ENCODE measurements at places on chromosomes 3 and 15.

GRCh38 chr15:41965441-41966413, 6.6 kb downstream of the EHD4 start:
- DNase-seq = no peak

- no peak for DNase-seq
Measured at GRCh38 chr15:81830520-81830919, 215.3 kb downstream of the MEX3B start.

DNA sequence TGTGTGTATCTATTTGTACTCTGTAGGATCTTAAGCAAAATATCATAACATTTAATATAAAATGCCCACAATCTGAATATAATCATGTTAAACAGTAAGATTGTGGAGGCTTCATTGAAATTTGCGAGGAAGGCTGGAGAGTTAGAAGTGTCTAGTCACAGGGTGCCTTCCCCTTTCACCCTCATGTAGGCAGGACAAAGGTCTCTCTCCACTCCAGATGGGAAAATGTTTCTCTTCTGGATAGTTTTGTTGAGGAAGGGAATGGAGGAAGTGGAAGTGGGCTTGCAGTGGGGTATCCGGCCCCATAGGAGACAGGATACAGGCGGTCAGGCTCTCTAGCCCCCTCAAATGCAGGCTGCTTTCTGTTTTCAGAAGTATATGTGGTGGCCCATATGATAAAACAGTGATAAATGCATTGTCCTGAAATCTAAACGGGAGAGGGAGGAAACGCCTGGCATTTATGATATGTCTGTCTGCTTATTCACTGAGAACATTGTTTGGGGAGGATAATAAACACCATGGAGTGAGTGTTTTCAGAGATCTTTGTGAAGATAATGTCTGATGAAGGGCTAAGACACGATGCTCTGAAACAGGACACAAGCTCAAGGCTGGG, 13.3 kb upstream of the MYZAP start:
- DNase-seq = no peak

GRCh38 chr3:172675441-172676193, 35.2 kb downstream of the NCEH1 start:
- peak; percentile 78 for DNase-seq

- no peak for DNase-seq
Measured at GRCh38 chr3:27675287-27675686, 46.8 kb downstream of the EOMES start.

GRCh38 chr3:41125258-41125657, 74.0 kb upstream of the CTNNB1 start:
- DNase-seq = no peak

GRCh38 chr15:72856549-72857040, 73.0 kb upstream of the ADPGK start:
- DNase-seq = no peak

- DNase-seq = peak; percentile 1
Measured at GRCh38 chr3:172918165-172918564, 167.6 kb downstream of the ECT2 start.

DNA sequence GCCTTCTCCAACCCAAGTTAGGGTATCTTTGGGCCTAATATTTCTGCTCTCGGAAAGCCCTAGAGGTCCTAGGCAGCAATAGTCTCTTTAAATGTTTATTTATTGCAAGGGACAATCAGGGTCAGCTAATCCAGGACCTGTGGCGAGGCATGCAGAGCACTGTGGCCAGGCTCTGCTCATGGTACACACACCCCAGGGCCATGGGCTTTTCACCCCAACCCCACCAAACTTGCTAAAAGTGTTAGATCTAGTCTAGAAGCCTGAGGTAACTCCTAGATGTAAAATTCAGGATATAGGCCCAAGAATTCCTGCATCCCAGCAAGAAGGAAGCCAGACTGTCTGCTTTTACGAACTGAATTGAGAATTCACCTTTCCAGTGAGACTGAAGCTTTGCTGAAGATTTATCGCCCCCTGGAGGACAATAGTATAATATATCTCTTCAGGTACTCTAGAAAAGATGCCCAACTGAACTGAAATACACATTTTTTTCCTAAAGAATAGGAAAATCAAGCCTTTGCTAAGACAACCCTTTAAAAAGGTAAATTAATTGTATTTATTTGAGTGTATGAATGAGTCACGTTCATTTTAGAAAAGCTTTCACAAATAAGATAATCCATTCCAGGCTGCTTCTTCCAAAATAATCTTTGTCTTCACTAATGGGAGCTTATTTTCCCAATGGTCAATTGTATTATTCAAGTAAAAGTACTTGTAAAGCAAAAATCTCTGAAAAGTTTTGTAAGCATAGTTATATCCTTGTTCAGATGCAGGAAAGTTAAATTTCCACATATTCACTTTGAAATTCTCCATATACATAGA, 89.8 kb downstream of the LRRC3B start:
- peak; percentile 40 for DNase-seq

DNA sequence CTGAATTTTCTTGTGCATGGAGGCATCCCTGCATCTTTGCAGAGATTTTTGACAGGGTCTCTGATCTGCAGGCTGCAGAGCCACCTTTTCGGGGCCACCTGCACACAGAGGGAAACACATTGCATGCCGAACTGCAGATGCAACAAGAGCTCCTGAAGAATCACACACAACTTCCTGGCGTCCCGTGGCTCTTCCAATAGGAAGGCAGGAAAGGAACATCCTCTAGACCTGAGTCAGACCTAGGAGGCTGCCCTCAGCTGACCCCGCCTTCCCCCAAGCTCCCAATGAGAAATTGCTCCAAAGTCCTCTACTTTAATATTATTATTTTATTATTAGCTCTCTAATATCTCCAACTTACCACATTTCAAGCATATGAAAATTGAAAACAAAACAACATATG, 213.2 kb upstream of the ARRDC4 start:
- no peak for DNase-seq

DNA sequence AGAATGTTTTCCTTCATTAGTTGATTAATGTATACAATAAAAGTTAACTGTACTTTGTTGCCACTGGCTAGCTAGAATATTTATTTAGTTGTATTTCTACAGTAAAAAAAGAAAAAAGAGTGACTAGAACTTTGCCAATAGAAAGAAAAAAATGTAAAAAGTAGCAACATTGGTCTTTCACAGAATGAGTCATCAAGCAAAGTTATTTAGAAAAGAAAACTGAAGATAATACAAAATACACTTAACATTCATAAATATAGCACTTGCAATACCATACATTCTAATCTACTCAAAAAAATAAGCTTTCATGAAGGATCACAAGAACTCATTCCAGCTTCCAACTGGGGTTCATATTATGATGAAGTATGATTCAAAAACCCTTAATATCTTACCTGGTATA, 83.4 kb downstream of the AQR start:
- DNase-seq = no peak

DNA sequence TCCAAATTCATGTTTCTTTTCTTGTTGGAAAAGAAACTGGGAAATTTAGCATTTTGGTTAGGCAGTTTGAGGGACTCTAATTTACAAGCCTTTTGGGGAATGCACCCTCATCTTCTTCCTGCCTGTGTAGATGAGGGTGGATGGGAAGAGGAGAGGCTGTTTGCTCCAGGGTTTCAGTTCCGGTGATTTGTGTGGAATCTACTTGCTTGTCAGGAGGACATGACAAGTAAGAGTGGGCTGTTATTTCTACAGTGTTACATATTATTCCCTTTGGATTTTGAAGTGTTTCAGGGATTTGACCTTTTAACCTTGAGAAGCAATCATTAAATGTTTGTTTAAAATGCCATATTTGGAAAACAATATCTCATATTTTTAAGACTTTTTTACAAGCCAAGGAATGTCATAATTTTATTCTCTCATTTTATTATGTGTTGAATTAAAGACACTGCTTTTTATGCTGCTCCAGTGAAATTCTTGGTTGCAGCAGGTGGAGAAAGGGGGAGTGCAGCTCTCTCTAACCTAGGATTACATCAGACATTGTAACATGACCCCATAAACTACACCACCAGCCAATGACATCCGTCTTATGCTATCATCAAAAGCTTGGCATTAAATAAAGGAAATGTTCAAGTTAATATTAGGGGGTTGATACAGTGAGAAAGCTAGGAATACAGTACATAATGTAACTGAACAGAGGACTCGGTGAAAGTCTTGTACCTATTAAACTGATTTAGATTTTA, 30.2 kb downstream of the PLAAT1 start:
- DNase-seq = no peak

DNA sequence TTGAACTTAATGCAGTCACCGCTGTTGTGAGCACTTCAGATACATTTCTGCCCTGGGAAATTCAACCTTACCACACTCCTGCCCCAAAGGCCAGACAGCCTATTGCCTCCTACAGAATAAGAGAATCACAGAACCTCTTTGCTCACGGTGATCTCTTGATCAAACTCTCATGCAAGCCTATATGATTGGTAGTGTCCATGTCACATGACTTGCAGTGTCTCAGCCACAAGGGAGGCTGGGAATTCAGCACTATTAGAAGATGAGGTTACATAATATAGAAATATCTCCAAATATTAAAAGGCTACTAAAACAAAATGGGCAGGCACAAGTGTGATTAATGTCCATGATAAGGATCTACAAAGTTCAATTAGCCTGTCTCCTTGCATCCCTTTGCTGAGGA, 3.8 kb upstream of the PCOLCE2 start:
- no peak for DNase-seq

- DNase-seq = no peak
Measured at GRCh38 chr3:50848308-50848707, 173.6 kb downstream of the DOCK3 start.

GRCh38 chr3:82165266-82165665, 403.8 kb upstream of the GBE1 start:
- no peak for DNase-seq

GRCh38 chr3:64260431-64260830, 35.2 kb upstream of the PRICKLE2 start:
- no peak for DNase-seq

- DNase-seq = no peak
Measured at GRCh38 chr15:41269887-41270286, 38.8 kb downstream of the CHP1 start.

- no peak for DNase-seq
Measured at GRCh38 chr3:136567599-136568188, 184.5 kb downstream of the STAG1 start.

DNA sequence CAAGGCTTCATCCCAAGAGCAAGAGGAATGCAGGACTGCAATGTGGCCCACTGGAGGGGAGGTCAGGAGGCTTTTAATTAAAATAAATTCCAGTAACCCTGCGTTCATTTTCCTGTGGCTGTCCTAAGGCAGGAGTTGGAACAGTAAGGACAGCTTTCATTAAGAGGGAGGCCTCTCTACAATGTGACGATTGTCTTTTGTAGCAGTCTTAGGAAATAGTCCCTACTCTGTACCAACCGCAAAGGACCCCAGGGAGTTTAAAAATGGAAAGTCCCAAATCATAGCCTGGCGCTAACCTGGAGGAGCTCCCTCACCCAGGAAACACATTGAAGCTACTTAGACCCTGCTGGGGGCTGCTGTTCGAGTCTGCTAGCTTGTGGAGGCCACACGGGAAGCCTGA, 62.8 kb downstream of the SYNM start:
- DNase-seq = no peak

DNA sequence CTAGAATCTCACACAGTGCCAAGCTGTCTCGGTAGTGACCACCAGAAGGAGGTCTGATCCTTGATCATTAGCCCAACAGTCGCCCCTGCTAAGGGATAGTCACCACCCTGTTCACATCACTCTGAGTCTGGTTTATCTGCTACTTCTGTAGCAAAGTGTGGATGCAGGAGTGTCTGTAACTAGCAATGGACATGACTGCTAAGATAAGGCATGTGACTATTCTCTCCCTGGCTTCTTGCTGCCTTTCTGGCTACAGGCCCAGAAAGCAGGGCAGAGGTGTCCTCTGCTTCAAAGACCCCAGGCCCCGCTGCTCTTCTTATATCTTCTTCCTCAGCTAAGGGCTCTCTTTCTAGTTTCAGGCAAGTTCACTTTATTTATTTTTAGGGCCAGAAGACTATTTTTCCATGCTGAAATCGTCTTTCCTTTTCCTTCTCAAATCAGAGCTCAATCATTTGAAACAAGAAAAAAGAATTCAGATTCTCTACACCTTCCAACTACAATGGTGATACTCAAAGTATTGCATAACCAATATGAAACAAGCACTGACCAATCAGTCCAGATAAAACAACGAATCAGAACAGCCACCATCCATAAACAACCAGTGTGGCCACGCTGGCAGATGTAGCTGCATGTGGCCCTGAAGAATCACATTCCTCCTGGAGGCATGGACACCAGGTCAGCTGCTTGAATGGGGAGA, 8.0 kb upstream of the KNG1 start:
- peak; percentile 50 for DNase-seq

DNA sequence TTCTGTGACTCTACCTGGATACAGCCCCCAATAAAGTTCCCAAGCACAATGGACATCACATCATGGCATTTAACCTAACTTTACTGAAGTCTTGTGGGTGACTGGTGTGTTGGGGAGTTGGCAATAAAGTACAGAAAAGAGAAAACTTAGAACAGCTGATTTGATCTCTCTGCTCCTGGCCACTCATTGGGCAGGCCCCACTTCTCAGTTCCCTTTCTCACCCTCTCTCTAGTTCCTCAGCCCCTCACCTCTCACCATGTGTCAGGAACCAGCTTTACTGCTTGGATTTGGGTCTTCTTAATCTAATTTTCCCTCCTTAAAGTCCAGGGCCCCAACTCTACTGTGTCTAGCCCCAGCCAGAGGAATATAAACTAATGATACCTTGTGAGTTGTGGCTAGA, 713 bp upstream of the MUC13 start:
- no peak for DNase-seq

- no peak for DNase-seq
Measured at GRCh38 chr3:171427771-171428320, 32.4 kb downstream of the TNIK start.

DNA sequence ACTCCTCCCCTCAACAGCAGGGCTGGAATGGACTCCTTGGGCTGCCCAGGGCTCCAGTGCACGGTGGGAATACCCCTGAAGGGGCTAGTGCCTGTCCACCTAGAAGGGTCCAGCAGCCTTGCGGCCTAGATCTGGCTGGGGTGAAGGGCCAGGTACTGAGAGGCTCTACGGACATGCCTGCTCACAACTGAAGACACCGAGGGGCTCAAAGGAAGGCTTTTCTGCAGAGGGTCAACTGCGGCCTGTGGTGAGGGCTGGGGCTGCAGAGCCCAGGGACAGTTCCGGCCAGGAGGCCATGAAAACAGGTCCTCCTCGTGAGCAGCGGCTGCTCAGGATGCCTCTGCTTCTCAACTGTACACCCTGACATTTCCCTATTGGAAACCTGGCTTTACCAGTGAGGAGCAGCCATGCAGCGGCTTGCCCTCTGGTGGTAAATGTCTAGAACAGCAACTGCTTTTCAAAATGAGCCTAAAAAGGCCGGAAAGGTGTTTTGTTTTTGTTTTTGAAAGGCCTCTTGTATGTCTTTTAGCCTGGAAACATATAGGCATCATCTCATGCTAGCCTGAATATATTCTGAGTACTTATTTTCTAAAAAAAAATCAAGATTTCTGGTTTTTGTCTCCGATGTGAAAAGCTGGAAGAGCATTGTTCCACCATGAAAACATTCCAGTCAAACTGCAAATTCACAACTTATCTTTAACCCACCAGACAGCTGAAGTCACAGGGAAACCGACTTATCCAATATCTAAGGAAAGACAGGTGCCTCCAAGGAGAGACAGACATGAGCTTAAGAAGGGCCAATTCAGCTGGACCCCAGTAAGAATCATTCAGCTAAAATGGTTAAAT, 163.4 kb downstream of the KLF13 start:
- DNase-seq = peak; percentile 77

Measured in hematopoietic multipotent progenitor cell treated with erythropoietin and hydrocortisone succinate and interleukin-3 and kit ligand, for 8 days (in vitro differentiated cells).